Naive thymus-derived CD8-positive, alpha-beta T cell (primary cell): ENCODE measurements at places on chromosomes 4 and X. TPM values are rescaled to one million over a fixed set of nuclear protein-coding genes. Genes with fewer than 3 reads are reported as not detected.

GRCh38 chr4:118967393-118967792 is 78.7 kb downstream of the SYNPO2 start:
- no peak for DNase-seq

DNA sequence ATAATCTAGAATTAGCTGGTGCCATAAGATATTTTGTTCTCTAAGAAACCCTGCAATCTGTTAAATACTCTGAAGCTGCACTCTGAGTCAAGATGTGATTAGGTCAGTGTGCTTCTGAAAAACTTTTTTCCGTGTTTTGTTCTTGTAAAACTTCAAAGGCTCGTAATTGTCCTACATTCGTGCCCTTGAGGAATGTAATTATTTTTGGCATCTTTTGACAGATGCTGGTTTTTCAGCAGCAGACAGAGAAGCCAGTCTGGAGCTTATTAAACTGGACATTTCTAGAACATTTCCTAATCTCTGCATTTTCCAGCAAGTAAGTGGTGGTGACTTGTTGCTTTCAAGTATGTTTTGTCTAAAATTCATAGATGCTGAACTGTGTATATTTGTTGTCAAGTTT is 36.8 kb upstream of the TADA2B start:
- DNase-seq = no peak

- no peak for DNase-seq
Observed at GRCh38 chrX:154002215-154002719, 17.4 kb downstream of the IRAK1 start.

- peak; percentile 49 for DNase-seq
Observed at GRCh38 chrX:101658661-101659491, 774 bp downstream of the ARMCX2 start.

DNA sequence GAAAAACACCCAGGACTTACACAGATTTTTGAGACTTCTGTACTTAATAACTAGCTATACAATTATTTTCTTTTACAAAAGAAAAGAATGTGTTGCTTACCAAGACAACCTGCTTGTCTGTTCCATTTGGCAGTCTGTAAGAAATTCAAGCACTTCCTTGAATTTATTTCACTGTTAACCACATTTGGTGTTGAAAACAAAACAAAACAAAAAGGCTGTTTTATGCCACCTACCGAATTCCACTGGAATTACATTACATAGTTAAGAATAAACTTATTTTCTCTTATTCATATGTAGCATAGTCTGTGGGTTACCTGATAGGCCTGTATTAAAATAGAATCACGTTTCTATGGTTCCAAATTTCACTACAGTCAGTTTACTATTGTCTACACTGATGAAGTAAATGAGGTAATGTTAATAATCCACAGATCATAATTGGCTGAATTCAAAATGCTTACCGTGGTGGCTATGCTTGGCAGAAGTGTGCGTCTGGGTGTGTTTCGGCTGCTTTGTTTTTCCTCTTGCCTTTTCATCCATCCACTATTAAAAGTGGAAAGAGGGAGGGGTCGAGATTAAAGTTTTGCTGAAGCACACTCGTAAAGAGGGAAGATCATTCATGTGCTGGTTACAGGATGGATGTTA is at the start of gene TLR1:
TLR1 (minus strand) TSS at position 138 of the 642 bp plus-strand sequence. CDS start 5,960 bp downstream, outside the sequence.
- DNase-seq = no peak

DNA sequence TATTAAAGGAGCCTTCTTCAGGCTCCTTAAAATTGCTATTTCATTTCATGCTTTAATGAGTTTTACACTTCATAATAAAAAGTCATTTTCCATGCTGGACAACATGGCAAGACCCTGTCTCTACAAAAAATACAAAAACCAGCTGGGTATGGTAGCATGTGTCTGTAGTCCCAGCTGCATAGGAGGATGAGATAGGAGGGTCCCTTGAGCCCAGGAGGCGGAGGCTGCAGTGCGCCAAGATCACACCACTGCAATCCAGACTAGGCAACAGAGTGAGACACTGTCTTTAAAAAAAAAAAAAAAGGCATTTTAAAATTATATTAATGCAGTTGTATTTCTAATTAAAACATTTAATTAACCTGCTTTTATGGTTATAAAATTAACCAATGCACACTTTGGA is 49.2 kb downstream of the PDS5A start:
- no peak for DNase-seq

DNA sequence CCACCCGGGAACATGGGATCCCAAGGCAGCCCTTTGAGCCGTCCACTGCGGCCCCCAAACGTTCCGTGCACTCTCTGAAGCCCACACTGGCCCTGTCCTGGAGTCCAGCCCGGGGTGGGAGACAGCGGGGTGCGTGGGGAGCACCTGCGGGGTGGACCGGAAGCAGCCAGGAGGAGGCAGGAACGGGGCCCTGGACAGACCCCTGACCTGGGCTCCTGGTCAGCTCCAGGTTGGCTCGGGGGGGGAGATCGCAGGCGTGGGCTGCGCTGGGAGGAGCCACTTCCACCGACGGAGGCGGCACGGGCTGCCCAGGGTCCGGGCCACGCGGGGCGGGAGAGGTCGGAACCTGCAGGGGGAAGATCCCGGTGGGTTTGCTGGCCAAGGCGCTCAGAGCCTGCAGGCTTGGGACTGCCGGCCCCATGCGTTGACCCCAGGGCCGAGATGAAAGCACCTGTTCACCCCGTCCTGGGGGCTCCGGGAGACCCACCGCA is 5.7 kb upstream of the PLCXD1 start:
- DNase-seq = no peak

DNA sequence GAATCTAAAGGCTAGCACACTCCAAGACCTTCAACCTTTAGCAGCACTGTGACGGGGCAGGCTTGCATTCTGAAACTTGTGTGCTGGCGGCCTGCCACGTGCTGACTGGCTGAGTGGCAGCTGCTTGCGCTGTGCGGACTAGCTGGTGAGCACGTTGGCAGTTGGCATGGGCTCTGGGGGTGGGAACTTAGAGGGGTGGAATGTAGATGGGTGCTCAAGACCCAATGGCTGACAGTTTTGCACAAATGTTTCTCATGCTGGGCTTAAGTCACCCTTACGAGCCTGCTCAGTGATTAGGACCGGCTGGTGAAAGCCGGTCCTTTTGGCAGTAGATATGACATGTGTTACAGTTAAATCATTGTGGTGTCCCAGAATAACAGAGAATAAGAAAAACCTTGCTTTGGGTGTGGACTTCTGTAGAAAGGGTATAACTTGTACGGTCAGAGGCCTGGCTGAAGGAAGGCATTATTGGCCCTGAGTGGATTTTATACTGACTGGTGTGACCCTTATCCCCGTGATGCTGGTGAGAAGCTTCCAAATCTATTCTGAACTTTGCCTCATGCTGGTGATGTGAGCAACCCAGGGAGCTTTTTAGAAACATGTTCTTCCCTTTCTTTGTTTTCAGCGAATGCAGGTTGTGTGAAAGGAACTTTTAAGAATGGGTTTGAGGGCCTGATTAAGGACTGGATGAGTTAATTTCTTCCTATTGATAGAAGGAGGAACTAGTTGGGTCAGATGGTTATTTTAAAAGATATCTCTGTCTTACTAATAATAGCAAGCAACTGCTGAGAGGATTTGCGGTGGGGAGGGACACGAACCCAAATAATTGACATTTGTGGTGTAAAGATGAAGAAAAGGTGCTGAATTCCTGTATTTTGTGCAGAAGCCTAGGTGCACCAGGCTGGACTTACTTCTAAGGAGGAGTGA is 107.4 kb upstream of the SLC4A4 start:
- DNase-seq = no peak

DNA sequence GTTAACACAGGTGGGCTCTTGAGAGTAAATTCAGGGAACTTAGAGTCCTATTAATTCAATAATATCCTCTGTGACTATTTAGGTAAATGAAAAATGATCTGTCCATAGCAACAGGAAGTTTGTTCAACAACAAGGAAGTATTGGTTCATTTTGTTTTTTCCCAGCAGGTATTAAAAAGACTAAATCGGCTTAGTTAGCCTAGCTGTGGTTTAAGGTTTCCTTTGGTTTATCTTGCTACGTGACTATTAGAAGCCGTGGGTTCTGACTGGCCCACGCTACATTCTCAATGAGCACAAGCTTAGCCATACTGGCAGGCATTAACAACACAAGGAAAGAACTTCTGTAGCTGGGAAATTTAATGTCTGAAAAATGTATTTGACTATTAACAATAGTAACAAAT is 168.8 kb upstream of the HS3ST1 start:
- no peak for DNase-seq

GRCh38 chr4:55372259-55372658 is 23.5 kb upstream of the TMEM165 start:
- DNase-seq = no peak

DNA sequence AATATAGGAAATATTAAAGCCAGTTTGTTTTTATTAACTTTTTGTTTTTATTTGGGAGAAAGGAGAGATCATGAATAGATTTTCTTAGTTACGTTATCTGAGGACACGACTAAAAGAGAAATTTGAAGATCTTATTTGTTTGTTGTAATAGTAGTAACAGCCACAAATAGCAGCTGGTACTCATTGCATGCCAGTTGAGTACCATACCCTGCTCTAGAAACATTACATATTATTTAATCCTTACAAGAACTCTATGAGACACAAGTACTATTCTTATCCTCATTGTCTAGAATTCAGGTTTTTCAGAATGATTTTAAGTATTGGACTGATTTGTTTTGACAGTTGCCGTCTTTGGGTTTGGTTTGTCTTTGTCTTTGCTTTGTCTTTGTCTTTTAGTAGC is 31.8 kb downstream of the USP53 start:
- no peak for DNase-seq

- no peak for DNase-seq
Observed at GRCh38 chr4:6465955-6466354, 6.5 kb downstream of the PPP2R2C start.

- no peak for DNase-seq
Observed at GRCh38 chrX:40177117-40177430, 79.3 kb upstream of the BCOR start.

DNA sequence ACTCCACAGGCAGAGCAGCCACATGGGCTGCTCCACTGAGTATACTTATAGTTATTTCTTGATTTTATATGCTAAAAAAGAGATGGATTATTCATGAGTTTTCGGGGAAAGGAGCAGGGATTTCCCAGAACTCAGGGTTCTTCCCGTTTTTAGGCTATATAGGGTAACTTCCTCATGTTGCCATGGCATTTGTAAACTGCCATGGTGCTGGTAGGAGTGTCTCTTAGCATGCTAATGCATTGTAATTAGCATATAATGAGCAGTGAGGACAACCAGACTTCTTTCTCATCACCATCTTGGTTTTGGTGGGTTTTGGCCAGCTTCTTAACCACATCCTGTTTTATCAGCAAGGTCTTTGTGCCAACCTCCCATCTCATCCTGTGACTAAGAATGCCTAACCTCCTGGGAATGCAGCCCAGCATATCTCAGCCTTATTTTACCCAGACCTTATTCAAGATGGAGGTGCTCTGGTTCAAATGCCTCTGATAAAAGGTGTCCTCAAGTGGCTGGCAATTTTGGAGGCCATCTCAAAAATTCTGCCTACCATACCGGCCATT is 213.0 kb upstream of the VEGFC start:
- no peak for DNase-seq

DNA sequence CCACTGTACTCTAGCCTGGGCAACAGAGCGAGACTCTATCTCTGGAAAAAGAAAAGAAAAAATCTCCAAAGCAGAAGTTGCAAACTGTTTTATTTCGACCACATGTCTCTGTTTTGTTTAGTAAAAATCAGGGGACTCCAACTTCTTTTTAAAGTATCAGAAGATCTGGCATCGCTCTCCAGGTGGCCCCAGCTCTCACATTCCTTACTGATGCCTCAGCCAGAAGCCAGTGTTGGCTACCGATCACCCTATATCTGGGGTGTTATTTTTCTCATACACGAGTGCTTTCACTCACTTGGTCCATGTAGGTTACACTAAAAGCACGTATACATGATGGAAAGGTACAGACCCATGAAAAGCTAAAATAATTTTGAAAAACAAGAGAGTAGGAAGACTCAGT is 8.3 kb downstream of the MPP1 start:
- no peak for DNase-seq

DNA sequence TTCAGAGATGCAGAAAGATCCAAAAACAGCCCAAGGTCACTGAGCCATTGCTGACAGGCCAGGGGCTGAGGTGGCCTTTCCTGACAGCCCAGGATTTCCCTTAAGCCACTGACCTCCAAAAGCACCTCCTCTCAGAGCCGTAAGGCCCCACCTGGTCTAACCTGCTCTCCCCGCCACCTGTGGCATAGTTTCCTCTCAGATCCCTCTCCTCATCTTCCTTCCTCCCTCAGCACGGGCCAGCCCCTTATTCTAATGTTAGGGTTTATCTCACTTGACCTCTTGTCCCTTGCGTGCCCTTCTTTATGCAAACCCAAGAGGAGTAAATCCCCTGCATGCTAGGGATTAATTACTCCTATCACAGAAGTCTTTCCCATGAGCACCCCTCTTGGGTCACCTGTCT is 113.0 kb downstream of the RBM47 start:
- no peak for DNase-seq

GRCh38 chrX:132071254-132071653 is 48.2 kb downstream of the STK26 start:
- no peak for DNase-seq

GRCh38 chrX:10900585-10901289 is 210.4 kb upstream of the HCCS start:
- no peak for DNase-seq

DNA sequence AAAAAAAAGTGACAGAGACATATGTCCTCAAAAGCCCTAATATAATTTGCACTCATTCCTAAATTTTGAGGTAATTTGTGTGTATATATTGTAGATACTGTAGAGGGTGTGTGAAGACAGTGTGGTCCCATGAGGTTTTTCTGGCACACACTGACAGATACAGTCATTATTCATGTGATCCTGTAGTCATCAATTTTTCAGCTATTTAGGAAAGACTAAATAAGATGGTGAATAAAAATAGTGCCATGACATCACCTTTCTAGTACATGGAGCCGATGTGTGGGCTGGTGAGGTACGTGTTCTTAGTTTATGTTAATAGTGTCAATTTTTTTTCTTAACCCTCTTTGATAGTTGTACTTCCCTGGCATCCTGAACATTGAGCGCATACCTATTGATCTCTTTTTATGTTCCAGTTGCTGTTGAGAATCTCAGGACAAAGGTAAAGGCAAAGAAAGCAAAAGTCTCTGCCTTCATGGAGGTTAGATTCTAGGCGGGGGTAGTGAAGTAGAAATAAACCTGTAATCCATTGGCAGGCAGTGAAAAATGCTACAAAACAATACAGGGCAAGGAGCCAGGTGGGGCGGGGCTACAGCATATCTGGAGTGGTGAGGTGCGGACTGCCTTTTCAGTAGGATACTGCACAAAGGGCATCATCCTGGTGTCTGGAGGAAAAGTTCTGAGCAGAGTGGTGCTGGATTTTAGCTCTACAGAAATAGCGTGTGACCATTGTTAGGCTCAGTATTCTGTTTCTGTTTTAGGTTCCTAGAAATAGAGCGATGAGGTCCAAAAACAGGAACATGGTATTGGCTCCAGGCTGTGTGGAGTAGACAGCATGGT is 93.8 kb downstream of the ARHGAP10 start:
- no peak for DNase-seq

The RAB33A gene
- polyA plus RNA-seq = 10.6 TPM

The GPC4 gene
- polyA plus RNA-seq = not detected

The KLKB1 gene
- not detected for polyA plus RNA-seq

The PRRG3 gene
- not detected for polyA plus RNA-seq

The CDS1 gene
- not detected for polyA plus RNA-seq

The PRDM8 gene
- 1.8 TPM for polyA plus RNA-seq
